MV-4-11 (cell line): ENCODE measurements at places on chromosomes 2 and 18.
A peak's percentile ranks its signal among the peaks of the same experiment; 100 is the strongest.

DNA sequence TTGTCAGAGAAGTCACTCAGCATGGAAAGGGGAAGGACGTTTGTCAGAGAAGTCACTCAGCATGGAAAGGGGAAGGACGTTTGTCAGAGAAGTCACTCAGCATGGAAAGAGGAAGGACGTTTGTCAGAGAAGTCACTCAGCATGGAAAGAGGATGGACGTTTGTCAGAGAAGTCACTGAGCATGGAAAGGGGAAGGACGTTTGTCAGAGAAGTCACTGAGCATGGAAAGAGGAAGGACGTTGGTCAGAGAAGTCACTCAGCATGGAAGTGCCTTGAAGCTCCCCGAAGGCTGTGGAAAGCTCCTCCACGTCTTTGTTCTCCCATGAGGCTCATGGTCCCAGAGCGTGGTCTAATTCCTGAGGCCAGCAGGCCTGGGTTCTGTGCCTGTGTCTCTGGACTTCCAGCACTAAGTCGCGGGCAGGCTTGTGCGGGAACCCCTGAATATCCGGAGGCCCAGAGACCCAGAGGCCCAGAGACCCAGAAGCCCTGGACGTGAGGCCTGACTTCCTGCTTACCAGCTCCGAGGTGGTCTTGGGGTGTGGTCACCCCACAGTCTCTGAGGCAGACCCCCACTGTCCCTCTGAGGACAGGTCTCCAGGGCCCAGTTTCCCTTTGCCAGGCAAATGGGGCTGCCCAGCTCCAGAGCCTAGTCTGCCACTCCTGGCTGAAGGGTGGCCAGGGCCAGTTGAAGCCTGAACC is 70.4 kb upstream of the TWIST2 start:
- peak; percentile 44 for DNase-seq

DNA sequence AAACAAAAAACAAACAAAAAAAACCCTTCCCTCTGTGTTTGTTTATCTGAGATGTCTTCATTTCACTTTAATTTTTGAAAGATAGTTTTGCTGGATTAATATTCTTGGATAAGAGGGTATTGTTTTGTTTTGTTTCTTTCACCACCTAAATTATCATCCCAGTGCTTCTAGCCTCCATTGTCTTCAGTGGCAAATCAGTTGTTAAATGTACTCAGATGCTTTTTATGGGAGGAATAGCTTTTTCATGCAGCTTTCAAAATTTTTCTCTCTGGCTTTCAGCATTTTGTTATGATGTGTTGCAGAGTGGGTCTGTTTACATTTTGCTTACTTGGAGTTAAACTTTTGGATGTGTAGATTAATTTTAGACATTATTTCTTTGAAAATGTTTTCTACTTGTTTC is 203.5 kb upstream of the DCC start:
- DNase-seq = no peak

- DNase-seq = peak; percentile 3
These were observed 89.4 kb downstream of the CELF4 start for GRCh38 chr18:37476182-37476581.

- DNase-seq = no peak
These were observed 190.0 kb downstream of the ALPK2 start for GRCh38 chr18:58438958-58439300.

DNA sequence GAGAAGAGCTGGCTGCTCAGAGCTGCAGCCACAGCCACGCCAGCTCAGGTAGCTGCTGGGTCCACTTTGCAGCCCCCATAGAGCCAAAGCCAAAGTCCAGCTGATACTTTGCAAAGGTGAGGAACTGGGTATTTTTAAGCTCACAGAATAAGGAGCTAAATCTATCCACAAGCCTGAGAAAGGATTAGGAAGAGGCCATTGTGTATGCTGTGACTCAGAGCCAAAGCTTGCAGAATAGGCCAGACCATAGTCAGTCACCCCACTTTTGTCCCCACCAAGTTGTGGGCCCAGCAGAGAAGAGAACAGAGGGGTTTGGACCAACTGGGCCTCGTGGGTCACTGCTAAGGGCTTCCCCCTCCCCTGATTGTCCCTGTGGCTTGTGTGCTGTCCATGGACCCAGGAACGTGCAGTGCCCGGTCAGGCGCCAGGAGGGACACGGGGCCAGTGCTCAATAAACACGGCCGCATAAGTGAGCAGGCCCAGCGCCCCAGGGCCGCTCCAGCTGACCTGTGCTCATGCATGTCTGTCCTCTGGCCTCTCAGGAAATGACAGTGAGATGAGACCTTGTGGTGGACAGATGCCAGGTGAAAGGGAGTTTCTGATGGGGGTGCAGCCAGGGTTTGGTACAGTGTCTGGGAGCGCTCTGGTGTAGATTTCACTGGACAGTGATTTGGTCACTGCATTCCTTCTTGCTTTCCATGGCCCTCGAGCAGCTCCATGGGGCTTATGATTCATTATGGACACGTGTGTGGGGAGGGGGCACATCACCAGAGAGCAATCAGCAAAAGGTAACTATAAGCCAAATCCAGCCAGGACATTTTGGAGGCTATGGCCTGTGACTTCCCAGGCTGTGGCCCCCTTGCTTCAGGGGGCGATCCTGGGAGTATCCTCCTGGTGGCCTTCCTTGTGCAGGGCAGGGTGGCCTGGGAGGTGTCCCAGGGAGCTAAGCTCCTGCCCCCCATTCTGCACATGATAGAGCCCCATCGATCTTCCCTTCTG is 31.3 kb downstream of the MAL start:
- no peak for DNase-seq

DNA sequence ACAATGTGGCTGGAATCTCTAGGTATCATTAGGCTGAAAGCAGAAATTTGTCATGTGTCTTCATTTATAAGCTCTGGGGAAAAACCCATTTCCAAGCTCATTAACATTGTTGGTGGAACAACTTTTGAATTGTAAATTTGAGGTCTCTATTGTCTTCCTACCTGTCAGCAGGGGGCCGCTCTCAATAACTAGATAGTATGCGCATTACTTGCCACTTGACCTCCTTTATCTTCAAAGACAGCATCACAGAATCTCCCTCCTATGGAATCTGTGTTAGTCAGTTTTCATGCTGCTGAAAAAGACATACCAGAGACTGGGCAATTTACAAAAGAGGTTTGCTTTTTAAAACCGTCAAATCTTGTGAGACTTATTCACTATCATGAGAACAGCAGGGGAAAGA is 223.1 kb downstream of the CALCRL start:
- DNase-seq = no peak
